Right lung (tissue), 10 donors: ENCODE measurements at places on chromosomes 6 and 20. TPM values are rescaled to one million over a fixed set of nuclear protein-coding genes. Genes with fewer than 3 reads are reported as not detected.

GRCh38 chr6:163318071-163318786 lies 96.3 kb upstream of the QKI start:
- DNase-seq = no peak

DNA sequence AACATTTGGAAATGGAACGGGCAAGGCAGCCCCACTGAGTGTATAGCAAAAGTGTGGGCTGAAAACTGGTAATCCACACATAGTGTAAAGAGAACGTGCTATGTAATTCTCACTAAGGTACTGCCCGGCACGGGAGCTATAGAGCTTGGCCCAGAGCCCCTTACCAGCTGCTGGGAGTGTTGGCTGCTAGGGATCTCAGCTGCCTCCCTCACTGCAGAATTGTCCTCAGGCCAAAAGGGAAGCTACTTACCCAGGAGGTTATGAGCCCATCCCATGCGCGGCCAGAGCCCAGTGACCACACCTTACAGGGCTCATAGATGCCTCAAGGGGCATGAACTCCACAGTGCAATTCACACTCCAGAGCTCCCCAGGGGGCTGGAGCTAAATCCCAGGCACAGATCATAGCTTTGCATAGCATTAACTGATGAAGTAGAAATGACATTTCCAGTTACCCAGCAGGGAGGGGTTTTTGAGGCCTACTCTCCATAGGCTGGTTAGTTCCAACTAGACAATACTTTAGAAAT lies 56.8 kb downstream of the LINC00237 start:
- no peak for DNase-seq

DNA sequence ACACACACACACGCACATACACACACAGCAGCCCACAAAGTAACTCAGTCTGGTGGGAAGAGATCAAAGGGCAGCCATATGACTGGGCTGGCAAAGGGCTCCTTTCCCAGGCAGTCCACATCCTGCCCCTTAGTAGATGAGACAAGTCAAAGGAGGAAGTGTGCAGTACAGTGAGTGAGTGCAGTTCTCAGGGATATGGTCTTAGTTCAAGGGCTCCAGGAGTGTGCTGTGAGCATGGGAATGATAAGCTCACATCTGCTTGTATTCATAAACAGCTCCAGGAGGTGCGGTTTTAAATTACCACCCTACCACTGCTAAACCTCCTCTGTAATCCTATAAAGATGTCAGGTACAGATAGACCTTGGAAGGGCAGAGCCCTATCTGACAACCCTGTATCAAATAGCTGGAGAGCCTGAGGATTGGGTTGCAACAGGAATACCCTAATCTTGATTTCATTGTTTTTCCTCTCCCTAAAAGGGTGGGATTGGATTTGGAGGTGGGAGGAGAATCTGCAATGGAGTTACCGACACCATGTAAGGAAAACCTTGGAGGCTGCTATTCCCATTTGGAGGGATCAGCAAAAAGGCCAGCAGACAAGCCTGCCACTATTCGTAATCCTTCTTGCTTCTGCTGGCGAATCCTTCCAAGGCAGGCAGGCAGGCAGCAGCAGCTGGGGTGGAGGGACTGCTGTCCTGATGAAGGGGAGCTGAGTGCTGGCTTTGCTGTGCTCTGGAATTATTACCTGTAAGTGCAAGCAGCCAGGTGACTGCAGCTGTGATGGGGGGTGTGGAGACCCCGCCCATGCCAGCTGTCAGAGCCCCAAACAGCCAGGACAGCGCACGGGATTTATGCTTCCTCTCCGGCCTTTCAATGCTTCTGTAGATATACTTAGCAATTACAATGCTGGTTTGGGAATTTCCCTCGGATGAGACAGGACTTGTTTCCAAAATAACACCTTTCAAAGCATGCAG lies 342.7 kb downstream of the PRL start:
- no peak for DNase-seq

GRCh38 chr6:95517568-95517967 lies 59.8 kb upstream of the MANEA start:
- no peak for DNase-seq

DNA sequence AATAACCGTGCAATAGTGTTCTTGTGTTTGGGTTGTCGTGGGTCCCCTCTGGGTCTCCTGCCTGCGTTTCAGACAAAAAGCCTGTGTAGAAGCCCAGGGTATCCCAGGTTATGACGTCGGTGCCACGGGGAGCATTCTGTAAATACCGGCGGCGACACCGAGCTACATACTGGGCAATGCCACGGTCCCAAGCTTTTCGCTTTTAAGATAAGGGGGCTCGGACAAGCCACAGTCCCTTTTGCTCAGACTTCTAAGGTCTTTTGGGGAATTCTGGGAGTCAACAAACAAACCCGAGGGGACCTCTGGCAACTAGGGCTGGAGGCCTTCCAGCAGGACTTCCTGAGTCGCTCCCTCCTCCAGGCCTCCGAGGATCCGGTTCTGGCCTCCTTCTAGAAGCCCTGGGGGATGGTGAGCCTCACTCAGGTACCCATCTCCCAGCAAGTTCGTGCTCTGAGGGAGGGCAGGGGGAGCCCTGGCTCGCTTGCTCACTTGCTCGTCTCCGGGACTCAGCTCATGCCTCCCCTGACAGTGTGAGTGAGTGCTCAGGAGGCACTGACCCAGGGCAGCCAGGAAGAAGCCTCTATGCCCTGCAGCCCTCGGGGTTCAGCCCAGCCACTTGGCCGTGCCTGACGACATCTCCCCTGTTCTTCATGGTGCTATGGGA lies 62.4 kb upstream of the MRPS10 start:
- peak; percentile 68 for DNase-seq

GRCh38 chr6:92559611-92560010 lies 859.7 kb downstream of the EPHA7 start:
- DNase-seq = no peak

ZBTB46 gene
- 9.9 TPM for polyA plus RNA-seq

HAO1 gene
- 0.13 TPM for polyA plus RNA-seq

- no peak for DNase-seq
These were observed 48.9 kb downstream of the VTA1 start for GRCh38 chr6:142195862-142196541.
